ENCODE measurements at places on chromosomes 12 and 14.

GRCh38 chr14:93744176-93744575 lies 44.1 kb downstream of the PRIMA1 start:
- DNase-seq, result no peak

- DNase-seq, result no peak
These were observed 31.3 kb upstream of the ATP2A2 start for GRCh38 chr12:110249716-110250225.

- peak; percentile 26 for DNase-seq
These were observed 91.1 kb downstream of the MYF5 start for GRCh38 chr12:80807640-80808288.

DNA sequence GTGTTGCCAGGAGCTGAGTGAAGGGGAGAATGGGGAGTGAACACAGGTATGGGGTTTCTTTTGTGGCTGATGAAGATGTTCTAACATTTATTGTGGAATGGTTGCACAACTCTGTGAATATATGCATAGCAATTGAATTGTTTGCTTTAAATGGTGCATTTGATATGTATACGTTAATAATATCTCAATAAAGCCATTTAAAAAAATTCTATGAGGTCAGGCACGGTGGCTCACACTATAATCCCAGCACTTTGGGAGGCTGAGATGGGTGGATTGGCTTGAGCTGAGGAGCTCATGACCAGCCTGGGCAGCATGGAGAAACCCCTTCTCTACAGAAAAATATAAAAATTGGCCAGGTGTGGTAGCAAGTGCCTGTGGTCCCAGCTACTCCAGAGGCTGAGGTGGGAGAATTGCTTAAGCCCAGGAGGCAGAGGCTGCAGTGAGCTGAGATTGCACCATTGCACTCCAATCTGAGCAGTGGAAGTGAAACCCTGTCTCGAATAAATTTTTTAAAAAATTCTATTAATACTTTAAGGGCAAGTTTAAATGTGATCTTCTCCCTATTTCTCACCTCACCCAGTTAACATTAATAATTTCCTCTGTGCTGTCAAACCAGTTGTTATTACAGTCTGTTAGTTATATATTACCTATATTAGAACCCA lies 65.3 kb downstream of the DENND5B start:
- DNase-seq, result no peak

GRCh38 chr14:76922584-76922983 lies 96.4 kb downstream of the LRRC74A start:
- DNase-seq, result no peak

- DNase-seq, result peak; percentile 14
These were observed 306.6 kb downstream of the DAD1 start for GRCh38 chr14:22282417-22282816.

- DNase-seq, result no peak
These were observed 140.9 kb downstream of the ESRRB start for GRCh38 chr14:76516884-76517283.

GRCh38 chr14:104313674-104314073 lies 175.3 kb downstream of the KIF26A start:
- no peak for DNase-seq

- DNase-seq, result no peak
These were observed 258.6 kb upstream of the TMEM132C start for GRCh38 chr12:128008341-128008740.

- DNase-seq, result no peak
These were observed 117.5 kb downstream of the UNC79 start for GRCh38 chr14:93548102-93548843.

- no peak for DNase-seq
These were observed 40.2 kb downstream of the MOK start for GRCh38 chr14:102264775-102265174.

DNA sequence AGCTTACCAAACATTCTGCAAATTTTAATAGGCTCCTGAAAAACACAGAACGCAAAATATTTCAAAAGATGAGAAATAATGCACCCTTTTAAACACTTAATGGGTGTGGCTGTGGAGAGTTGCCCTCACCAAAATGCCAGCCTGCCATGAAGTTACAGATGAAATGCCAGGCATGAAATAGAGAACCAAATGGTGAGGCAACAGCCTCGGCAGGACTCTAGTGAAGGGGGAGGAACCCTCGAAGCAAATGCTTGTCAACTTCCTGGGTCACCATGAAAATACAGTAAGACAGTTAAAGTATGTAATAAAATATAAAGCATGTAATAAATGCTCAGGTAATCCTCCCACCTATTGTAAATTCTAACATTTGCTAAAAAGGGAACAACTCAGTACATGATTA lies 24.1 kb downstream of the DUSP16 start:
- no peak for DNase-seq

DNA sequence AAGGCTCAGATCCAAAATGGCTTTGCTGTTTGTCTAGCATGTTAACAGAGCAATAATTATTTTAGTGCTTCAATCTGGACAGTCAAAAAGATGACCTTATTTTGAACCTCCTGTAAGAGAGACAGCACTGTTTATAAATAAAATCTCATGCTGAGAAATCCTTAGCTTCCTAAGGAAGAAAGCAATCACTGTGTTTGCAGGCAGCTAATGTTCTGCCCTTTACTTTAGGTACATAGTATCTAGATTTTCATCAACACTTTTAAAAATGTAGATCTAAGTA lies 105.3 kb downstream of the PRKD1 start:
- DNase-seq, result no peak

GRCh38 chr14:99320105-99320572 lies 48.1 kb upstream of the BCL11B start:
- DNase-seq, result peak; percentile 62

DNA sequence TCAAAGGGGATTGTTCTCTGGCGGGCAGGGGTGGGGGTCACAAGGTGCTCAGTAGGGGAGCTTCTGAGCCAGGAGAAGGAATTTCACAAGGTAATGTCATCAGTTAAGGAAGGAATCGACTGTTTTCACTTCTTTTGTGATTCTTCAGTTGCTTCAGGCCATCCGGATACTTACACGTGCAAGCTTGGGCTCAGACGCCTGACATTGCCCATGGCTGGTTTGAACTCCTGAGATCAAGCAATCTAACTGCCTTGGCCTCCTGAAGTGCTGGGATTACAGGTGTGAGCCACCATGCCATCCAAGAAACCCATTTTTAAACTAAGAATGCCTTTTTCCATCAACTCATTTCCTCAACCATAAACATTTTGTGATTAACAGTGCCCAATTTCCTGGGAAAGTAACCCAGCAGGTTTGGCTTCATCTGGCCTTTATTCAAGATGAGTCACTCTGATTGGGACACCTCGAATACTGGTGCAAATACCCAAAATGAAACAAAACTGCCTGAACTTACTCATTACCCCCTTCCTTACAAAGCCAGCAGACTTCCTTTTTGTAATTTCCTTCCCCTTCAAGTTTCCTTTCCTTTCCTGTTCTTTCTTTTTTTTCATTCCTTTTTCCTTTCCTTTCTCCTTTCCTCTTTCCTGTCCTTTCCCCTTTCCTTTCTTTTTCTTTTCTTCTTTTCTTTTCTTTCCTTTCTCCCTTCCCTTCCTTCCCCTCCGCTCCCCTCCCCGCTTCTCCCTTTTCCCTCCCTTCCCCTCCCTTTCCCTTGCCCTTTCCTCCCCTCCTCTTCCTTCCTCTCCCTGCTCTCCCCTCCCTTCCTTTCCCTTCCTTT lies 10.2 kb upstream of the RNASE10 start:
- DNase-seq, result no peak

DNA sequence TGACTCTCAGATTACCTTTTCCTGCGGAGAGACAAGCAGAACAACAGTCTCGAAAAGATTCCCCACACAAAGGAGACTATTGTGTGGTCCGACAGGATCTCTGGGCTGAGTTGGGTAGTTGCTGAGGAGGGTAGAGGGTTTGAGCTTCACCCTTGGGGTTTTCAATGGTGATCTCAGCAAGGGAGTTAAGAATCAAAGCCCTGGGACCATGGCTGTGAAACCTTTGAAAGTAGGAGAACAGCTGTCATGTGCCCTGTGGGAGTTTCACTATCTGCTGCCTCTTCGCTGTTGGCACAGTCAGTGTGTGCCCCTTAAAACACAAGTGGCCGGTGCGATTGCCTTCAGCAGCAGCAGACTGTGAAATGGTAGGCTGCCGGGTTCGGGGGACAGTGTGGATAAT lies 14.2 kb upstream of the PLEK2 start:
- DNase-seq, result peak; percentile 13

- DNase-seq, result no peak
These were observed 132.8 kb downstream of the RMST start for GRCh38 chr12:97595426-97595831.

- no peak for DNase-seq
These were observed 59.0 kb downstream of the IQSEC3 start for GRCh38 chr12:125566-125965.

- DNase-seq, result peak; percentile 70
These were observed 871 bp upstream of the COQ5 start for GRCh38 chr12:120529641-120530417.

- DNase-seq, result peak; percentile 80
These were observed 6.7 kb downstream of the BTBD6 start for GRCh38 chr14:105255021-105255507.

DNA sequence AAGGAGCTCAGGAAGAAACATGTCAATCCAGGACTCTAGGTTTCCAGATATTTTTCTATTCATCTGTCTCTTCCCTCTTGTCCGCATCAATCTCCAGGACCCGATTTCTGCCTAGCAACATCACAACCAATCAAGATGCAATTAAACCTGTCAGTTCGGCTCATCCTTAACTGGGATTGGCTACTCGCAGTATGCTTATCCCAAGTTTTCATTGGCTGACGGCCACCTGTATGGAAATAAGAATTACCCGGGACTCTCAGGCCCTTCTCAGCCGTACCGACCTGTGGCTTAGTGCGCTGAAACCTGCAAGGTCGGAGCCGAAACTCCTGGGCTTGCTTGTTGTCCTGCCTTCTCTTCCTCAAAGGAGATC lies 20.4 kb upstream of the ATP5MC2 start:
- DNase-seq, result peak; percentile 22

DNA sequence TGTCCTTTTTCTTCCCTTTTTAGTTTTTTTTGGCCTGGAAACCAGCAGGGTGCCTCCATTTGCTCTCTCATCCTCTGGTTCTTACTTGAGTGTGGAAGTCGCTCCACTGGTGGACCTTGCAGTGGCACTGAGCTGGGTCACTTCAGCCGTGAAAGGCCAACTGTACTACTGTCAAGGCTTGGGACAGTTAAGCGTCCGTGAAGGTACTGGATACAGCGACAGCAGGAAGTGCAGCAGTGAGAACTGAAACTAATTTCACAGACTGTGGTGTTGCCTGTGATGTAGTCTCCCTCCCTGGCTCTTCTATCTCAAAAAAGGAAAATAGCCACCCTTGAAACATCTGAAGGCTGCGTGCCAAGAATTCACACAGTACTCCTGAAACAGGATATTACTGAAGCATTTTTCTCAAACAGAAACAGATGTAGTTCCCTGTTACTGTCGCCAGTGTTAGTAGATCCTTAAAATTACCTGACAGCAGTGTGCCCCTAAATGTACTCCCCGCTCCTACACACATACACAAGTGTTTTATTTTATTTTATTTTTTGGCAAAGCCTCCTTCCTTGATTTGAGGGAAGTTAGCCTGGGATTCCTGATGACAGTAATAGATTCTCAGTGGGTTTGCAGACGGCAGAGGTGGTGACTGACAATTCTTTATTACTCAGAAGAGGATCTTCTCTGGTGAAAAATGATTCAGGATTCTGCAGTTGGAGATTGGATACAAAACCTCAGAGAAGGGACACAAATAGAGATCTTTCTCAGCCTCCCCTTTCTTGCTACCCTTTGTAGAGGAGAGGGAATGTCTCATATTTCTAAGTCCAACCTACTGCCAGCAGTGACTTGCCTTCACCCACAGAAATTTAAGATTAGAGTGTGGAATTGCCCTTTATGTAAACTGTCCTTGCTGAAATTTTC lies 4.4 kb downstream of the SUSD6 start:
- DNase-seq, result peak; percentile 90

GRCh38 chr12:95473231-95473883 lies 595 bp upstream of the METAP2 start:
- peak; percentile 58 for DNase-seq

GRCh38 chr12:31620311-31620710 lies 29.4 kb upstream of the DENND5B start:
- DNase-seq, result no peak

- DNase-seq, result no peak
These were observed 74.6 kb downstream of the DACT1 start for GRCh38 chr14:58712357-58712756.

DNA sequence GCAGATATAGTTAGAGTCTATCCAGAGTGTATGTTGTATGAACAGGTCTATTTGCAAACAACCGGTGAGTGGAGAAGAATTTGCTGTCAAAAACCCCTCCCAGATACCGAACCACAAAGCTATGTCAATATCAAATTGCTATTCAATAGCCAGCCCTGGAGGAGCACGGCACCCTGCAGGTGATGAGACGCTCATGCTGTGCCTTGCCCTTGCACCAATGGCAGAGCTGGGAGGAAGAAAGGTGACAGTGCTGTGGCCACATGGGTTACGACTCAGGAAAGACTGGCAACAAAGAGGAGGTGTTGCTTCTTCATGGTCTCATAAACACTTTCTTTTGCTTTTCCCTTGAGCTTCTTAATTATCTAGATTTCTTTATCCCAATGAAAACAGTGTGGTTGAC lies 55.7 kb downstream of the PAX9 start:
- DNase-seq, result no peak

DNA sequence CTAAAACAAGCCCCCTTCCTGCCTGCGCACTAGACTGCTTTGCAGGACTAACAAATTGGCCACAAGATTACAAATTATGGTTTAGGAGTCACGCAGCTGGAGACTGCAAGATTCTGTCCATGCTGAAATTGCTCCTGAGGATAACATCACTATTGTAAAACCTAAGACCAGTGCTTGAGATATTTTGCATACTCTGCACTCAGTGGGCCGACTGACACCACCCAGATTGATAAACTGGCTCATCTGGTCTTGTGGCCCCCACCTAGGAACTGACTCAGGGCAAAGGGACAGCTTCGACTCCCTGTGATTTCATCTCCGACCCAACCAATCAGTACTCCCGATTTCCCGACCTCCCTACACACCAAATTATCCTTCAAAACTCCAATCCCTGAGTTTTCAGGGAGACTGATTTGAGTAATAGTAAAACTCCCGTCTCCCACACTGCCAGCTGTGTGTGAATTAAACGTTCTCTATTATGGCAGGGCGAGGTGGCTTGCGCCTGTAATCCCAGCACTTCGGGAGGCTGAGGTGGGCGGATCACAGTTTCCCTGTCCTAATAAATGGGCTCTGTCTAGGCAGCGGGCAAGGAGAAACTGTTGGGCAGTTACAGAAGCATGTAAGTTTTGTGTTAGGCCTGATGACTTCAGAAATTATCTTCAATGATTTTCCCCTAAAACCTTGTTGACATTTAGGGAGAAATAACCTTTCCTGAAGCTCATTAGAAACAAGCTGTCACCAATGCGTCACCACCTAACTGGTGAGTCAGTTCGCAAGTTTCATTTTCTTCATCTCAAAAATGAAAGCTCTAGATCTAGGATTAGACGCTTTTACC lies 5.3 kb upstream of the UBC start:
- DNase-seq, result peak; percentile 56

DNA sequence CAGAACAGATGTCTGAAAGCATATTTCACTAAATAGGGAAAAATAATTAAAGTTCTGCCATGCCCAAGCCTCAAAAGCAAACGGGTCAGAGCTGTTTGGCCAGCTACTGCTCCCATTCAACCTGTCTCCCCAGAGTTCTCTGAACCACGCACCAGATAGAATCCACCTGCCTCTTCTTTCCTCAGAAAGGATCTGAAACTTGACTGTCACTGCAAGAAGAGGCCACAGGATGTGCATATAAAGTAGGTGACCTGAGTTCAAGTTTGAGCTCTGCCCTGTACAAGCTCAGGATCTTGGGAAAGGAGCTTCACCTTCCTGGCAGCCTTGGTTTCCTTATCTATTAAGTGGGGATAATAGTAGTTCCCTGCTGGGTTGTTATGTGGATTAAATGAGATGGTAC lies 91.8 kb downstream of the NUAK1 start:
- no peak for DNase-seq

- DNase-seq, result no peak
These were observed 427.5 kb downstream of the SNAPC1 start for GRCh38 chr14:62189698-62190097.

Measured in RPMI8226 (cell line).